Stimulated activated CD4-positive, alpha-beta T cell treated with anti-CD3 and anti-CD28 coated beads, Interleukin-12 subunit alpha, Interleukin-12 subunit beta, amount 100 ng/mL, for 24 hours (primary cell): ENCODE measurements at places on chromosomes 2 and 18.

DNA sequence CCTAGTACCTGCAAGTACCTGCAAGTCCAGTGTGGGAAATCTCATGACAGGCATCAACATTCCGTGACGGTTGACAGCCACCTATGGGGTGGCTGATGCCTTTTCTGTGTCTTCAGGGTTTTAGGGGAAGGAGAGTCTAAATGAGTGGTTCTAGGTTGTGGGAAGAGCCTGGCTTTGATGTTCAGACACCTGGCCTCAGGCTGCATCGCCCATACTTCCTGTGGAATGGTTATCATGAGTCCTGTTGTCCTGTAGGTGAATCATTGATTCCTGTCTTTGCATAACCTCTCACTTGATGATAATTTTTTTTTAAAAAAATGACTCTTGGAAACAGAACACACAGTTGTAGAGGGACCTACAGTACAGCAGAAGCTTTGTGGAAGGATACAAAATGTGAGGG lies 108.9 kb downstream of the NEDD4L start:
- no peak for DNase-seq

- no peak for DNase-seq
Measured at GRCh38 chr2:158670292-158670691, 124.8 kb upstream of the DAPL1 start.

DNA sequence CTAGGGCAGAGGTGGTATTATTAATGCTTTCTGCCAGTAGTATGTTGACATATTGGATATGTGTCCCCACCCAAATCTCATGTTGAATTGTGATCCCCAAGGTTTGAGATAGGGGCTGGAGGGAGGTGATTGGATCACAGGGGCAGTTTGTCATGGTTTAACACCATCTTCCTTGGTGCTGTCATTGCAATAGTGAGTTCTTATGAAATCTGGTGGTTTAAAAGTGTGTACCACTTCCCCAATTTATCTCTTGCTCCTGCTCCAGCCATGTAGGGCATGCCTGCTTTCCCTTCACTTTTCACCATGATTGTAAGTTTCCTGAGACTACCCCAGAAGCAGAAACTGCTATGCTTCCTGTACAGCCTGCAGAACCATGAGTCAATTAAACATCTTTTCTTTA lies 47.1 kb upstream of the THSD7B start:
- DNase-seq = no peak

GRCh38 chr2:174052584-174052976 lies 87.4 kb upstream of the SP3 start:
- DNase-seq = no peak

GRCh38 chr18:25950321-25950720 lies 140.1 kb downstream of the SS18 start:
- DNase-seq = no peak

DNA sequence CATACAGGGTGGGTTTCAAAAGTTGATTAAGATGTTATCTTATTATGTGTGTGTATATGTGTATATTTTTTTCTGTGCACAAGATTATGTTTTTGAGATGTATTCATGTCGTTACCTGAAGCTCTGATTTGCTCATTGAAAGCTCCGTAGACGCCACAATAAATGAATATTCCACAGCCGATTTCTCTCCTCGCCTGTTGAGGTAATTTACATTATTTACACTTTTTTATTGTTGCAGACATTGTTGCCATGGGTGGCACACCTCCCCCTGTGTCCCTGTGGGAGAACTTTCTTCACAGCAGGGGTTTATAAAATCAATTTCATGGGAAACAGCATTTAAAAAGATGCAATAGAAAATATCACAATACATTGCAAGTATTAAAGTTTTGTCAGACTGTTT lies 100.6 kb downstream of the GLI2 start:
- no peak for DNase-seq

- DNase-seq = no peak
Measured at GRCh38 chr2:26818972-26819371, 29.0 kb upstream of the DPYSL5 start.

DNA sequence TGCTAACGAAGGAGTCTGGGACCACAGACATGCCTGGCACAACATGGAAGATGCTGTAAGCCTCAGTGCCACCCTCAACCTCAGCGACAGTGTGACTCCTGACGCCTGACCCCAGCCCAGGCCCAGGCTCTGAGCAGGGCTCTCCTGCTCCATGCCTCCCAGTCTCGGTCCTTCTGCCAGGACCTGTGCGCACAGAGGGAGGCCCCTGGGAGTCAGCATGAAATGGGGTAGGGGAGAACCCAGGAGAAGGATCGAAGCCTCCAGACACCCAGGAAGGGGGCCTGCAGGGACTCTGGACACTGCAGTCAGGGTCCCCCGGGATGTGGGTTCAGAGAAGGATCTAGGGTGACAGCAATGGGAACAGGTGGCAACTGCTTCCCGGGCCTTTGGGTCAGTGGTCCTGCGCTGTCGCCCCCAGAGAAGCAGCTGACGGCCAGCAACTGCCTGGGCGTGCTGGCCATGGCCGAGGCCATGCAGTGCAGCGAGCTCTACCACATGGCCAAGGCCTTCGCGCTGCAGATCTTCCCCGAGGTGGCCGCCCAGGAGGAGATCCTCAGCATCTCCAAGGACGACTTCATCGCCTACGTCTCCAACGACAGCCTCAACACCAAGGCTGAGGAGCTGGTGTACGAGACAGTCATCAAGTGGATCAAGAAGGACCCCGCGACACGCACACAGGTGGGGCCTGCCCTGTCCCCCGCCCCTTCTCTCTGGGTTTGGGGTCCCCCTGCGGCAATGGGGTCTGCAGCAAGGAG lies 233.9 kb downstream of the ATAD2B start:
- DNase-seq = no peak
